Activated CD8-positive, alpha-beta memory T cell treated with anti-CD3 and anti-CD28 coated beads for 1 hour (primary cell): ENCODE measurements at places on chromosomes 13 and 19.

DNA sequence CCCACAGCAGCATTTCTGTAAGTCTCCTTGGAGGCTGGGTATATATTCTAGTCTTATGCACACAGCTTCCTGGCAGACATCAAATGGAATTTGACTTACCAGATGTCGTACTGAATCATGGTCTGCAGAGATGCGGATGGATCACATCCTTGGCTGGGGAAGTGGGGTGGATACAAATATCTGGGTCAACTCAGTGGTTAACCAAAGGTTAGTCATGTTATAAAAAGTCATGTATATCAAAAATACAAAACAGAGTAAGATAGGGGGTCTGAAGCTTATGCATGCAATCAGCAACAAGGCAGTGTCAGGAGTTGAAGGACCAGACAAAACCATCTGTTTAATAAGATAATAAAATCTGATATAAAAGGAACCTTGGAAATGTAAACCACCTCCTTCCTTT lies 61.9 kb downstream of the WASF3 start:
- no peak for DNase-seq

DNA sequence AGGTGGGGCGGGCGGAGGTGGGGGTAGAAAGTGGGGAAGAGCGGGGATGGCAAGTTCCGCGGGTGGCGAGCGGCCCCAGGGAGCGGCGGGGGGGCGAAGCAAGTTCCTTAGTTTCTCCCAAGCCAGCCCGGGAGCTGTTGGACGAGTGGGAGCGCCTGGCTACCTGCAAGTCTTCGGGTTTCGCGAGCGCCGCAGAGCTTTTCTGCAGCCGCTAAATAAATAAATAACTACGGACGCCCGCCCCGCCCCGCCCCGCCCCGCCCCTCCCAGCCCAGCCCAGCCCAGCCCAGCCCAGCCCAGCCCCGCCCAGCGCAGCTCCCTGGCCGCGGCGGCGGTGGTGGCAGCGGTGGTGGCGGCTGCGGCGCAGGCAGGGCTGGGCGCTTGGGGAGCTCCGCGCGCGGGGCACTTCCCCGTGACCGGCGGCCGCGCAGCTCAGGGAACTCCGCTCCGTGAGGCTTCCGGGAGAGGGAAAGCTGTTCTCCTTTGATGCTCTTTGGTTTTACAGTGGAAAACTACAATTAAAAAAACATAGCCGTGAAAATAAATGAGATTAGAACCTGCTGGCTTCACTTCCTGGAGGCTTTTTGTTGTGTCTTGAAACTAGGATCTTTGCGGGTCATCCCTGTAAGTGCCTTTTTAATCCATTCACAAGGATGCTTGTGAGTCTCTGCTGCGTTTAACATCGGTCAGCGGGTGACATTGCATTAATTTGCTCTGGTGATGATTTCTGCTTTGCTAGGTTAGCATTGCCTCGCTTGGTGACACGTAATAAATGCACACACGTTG lies at the start of gene UBE2L5:
Gene UBE2L5 (plus strand): TSS at position 440 of the 786 bp plus-strand sequence. CDS start 5,498 bp downstream, outside the sequence.
- DNase-seq: no peak

DNA sequence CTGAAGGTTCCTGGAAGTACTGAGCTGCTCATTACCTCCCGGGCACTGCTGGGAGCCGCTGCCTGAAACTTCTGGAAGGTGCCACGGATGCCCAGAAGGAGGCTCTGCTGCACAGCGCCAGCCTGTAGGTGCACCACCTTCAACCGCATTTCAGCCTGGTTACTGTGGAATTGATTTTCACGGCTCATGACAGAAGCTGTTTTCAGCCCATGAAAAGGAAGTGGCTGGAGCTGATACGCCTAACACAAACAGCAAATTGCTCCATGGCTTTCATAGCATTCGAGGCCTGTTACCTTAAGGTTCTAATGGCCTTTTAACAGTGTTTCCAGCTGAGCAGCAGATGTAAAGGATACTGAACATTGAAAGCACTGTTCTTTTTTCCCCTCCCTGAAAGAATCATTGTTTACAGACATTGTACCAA lies 22.0 kb downstream of the GPC6 start:
- no peak for DNase-seq

GRCh38 chr19:45668342-45668871 lies 386 bp downstream of the GIPR start:
- DNase-seq: no peak

DNA sequence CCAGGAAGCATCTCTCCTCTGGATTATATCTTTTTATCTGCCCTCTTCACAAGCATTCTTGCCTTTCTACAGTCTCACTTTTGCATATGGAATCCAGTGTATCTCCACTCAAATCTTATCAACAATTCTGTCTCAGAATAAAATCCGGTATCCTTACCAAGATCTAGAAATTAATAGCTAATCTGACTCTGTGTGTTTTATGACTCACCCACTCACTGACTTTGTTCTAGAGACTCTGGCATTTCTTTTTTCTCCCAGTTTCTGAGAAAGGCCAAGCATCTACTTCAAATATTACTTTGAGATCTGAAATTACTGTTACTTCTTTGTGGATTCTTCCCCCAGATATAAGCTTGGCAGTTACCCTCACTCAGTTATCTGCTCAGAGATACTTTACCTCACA lies 913.5 kb upstream of the ATXN8OS start:
- no peak for DNase-seq

- no peak for DNase-seq
Observed at GRCh38 chr13:41284512-41285288, 21.3 kb upstream of the MTRF1 start.

DNA sequence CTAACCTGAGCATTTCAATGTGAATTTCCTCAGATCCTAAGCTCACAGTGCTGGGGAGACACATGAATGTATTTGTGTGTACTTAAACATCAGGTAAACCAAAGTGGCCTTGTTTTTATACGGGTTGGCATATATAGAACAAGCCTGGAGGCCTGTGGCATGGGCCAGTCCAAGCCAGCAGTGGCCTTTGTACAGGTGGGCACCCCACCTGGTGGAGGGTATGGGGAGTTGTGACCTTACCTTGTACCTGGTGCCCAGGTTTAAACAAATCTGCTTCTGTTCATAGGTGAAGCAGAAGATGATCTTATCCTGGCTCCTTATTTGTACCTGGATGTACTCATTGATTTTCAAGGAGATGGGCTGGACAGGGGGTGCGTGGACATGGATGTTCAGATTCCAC lies 71.0 kb downstream of the ERICH6B start:
- DNase-seq: no peak

GRCh38 chr19:42239544-42240220 lies 2.7 kb downstream of the GSK3A start:
- DNase-seq: no peak

GRCh38 chr19:14048443-14049153 lies 13.3 kb downstream of the PALM3 start:
- DNase-seq: peak; percentile 65

DNA sequence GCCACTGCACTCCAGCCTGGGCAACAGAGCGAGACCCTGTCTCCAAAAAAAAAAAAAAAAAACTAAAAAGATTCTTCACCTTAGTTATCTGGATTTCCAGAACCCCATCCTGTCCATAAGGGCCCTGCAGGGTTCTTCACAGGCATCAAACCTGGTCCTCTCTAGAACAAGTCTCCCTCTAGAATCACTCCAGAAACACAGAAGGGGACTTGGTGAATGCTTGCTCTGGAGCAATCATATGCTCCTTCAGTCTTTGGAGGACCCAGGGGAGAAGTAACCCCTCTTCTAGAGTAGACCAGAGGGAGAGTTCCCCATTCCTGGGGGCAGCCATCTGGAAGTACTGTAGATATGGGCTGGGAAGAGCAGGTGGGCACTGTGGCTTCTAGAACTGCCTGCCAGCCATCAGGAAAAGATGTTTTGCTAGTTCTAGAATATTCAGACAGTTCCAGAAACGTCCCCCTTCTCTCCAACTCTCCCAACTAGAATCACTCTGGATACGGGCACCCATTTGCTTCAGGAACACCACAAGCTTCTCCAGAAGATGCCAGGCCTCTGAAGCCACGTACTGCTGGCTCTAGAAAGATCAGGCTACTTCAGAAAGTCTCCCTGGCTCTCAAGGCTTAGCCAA lies 2.8 kb downstream of the FUT1 start:
- no peak for DNase-seq

GRCh38 chr13:113406321-113407102 lies 42.6 kb upstream of the GRTP1 start:
- DNase-seq: no peak

DNA sequence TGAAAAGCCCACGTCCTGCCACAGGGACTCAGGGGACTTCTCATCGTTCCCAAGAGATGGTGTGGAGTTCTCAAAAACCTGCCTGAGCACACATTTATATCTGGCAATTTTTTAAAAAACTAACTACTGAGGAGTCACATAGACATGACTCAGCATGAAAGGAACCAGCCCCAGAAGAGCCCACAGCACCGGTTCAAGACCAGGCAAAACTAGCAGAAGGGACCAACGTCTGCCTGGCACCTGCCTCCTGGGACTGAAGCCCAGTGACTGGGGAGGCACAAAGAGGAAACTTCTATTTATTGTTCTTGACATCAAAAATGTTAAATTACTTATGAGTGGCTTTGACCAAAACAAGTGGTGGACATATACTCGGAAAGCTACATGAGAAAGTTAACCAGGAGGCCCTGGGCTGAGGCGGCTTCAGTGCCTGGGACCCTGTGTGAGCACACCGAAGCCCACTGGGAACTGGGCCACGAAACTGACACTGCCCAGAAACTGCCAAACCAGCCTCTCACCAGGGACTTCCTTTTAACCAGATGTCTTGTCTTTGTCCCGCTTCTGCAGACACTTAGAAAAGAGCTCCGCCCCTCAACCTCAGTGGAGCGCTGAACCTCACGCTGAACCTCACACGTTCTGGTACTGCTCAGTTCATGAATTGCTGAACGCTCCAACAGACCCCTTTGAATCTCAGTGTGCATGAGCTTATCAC lies 25.7 kb downstream of the C13orf46 start:
- no peak for DNase-seq

GRCh38 chr19:14023404-14024235 lies 4.3 kb upstream of the RLN3 start:
- no peak for DNase-seq

DNA sequence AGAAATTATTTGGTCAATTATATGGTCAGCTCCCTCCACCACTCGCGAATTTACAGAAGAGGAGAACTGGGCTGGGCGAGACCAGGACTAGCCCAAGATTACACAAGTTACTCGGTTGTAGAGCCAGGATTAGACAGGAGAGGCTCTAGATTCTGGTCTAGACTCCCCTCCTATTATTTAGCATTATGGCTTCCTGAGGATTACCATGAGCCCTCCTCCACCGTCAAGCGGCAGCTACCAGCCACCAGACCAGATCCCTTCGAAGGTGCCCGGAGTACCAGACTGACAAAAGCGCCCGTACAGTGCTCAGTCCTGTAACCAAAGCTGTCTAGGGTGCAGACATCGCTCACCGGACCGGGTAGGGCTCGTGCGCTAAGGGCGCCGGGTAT lies 497 bp upstream of the MLNR start:
- DNase-seq: no peak

GRCh38 chr13:96020155-96020575 lies 33.0 kb downstream of the UGGT2 start:
- DNase-seq: no peak

- DNase-seq: no peak
Observed at GRCh38 chr13:27997904-27998522, 9.5 kb upstream of the URAD start.

DNA sequence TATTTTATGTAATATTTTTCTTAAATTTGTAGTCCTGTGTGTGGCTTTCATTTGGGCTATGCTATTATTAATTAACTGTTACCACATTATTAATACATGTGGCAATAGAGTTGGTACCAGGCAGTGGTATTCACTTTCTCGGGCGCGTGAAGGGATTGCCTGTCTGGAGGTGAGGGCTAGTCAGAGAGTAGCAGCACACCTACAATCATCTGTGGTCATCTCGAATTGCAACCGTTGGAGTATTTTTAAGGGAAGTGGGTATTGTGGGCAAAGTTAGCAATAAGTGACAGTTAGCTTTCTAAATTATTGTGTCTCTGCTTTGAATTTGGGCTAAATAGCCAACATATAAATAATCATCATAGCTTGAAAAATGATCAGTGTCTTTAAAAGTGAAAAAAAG lies 20.0 kb upstream of the GPR18 start:
- DNase-seq: no peak

DNA sequence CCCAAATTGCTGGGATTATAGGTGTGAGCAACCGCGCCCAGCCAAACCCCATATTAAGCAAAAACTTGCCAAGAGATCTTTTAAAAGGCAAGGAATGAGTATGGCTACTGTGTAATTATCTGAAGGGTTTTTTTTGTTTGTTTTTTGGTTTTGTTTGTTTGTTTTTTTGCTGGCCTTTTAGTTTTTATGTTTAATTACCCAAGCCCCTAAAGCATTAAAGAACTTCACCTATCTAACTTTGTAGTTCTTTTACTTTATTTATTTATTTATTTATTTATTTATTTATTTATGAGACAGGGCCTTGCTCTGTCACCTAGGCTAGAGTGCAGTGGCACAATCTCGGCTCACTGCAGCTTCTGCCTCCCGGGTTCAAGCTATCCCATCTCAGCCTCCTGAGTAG lies 40.3 kb upstream of the GARRE1 start:
- no peak for DNase-seq

DNA sequence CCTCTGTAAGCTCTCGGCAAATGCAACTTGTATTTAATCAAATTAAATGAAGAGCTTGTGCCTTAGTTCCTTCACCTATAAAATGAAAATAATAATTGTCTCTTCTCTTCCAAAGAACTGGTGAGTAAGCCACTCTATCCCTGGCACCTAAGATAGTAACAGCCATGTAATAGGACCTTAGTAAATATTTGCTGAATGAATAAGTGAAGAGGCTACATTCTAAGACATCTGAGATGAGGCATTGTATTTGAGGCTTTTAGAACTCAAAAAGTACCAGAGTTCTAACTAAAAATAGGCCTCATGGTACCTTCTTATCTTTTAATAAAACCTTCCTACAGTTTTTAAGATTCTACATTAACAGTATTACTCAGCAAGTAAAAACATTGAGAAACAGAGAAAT lies 17.3 kb upstream of the DCLK1 start:
- DNase-seq: no peak

DNA sequence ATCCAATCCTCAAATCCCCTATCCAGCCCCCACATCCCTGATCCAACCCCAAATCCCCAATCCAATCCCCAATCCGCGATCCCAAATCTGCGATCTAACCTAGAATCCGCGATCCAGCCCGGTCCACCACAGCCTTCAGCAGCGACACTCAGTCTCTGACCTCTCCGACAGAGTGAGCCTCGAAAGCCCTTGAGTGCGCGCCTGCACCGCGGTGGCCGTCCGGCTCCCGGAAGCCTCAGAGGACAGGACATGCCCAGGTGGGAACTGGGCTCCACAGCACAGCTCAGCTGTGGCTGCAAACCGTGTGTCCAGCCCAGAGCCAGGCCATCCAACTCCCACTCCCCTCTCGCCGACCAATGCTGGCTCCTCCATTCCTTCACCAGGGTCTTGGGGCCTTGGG lies 48.8 kb upstream of the C1QTNF9B start:
- DNase-seq: no peak

GRCh38 chr13:108448891-108449290 lies 179.4 kb downstream of the TNFSF13B start:
- no peak for DNase-seq

DNA sequence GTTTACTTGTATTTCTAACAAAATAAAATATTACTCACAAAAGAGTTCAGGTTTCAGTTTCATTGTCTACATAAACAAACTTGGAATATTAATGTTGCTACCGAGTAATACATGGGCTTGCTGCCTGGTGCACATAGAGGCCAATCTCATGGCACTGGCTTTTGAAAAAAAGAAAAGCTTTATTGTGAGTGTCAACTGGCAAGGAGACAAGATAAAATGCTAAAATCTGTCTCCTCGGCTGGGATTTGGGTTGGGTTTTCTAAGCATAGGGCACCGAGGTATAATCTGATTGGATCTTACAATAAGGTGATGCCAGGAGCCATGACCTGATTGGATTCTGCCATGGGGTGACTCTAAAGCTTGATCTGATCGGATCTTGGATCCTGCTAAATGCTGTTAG lies 1519.9 kb upstream of the MIR17HG start:
- no peak for DNase-seq

GRCh38 chr19:33129901-33130300 lies 2.0 kb upstream of the WDR88 start:
- DNase-seq: no peak
